ENCODE measurements at places on chromosomes 5 and 9.
A peak's percentile ranks its signal among the peaks of the same experiment; 100 is the strongest.

- no peak for DNase-seq
These were observed 109.5 kb upstream of the ANKRD55 start for GRCh38 chr5:56342616-56343015.

GRCh38 chr9:95572381-95573151, 55.8 kb upstream of the PTCH1 start:
- DNase-seq: no peak

DNA sequence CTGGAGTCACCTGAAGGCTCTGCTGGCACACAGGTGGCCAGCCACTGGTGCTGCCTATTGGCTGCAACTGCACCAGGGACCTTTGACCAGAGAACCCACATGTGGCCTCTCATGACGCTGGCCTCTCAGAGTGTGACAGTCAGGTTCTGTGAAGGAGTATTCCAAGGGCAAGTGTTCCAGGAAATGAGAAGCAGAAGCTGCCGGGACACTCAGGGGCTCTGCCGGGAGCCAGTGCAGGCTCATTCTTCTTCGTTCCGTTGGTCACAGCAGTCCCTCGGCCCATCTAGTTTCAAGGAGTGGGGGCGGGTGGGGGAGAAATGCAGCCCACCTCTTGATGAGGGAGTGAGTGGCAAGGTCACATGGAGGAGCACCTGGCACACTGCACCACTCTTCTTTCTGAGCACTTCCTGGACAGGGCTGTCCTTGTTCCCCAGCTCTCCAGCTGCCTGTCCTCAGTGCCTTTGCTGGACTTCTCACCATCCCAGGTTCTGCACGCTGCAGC, 237.5 kb downstream of the GADD45G start:
- DNase-seq: no peak

DNA sequence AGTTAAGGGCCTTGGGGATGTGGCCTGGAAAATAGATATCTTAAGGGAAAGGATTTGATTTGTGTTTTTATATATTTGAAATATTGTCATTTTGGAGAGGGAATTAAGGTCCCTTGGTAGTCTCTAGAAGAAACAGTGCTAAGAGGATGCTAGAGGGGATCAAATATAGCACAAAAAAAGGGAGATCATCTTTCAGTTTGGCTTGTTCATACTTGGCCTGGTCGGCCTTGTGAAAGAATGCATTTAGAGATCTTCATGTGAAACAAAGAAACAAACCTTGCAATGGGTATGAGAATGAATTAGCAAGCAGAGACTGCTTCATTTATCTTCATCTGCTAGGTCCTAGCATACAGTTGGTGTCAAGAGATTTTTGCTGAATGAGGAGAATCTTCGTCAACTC, 15.0 kb downstream of the DMRT2 start:
- DNase-seq: no peak

- peak; percentile 41 for DNase-seq
These were observed 12.8 kb downstream of the OR1J1 start for GRCh38 chr9:122464633-122465567.

DNA sequence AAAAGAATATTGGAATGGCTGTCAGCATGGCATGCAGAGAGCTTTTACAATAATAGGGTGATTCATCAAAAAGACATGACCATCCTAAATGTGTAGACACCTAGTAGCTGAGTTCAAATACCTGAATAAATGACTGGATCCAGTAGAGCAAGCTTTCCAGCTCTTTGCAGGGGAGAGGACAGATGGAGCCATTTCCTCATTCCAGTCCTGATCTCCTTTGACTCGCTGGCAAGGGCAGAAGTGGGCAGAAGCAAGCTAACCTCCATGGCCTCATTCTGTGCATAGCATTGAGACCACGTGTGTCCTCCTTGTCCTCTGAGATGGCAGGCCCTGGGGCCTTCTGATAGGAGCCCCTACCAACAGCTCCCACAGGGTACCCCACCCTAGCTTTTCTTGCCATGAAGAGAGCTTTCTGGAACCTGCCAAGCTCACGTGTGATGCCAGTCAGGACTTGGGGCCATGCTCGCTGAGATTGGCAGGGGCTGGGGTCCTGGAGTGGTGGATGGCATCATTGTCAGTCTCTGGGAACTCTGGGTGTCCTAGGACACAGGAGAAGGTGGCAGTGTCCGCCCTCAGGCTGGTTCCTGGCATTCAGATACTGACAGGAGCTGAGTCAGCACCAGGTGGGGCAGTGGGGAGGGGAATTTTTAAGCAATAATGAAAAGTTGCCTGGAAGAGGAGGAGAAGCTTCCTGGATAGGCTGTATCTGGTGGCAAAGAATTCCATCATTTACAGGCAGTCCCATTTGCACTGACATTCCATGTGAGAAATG, 33.6 kb downstream of the WWC1 start:
- DNase-seq: no peak

GRCh38 chr5:172636279-172637050, 4.6 kb upstream of the NEURL1B start:
- DNase-seq: no peak

DNA sequence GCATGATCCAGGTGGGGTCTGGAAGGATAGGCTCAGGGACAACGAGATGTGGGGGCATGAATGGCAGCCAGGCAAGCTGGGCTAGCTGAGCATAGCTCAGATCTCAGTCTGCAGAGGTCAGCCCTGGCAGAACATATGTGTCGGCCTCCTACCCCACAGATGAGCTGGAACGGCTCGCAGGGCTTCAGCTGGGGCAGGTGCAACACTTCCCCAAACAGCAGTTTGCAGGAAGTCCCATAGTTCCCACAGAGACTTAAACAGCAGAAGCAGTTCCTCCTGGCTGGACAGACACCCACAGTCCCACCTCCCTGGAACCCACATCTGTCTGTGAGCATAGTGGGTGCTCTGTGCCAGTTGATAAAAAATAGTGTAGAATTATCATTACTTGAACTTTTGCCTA, 404.6 kb downstream of the GADD45G start:
- no peak for DNase-seq

- no peak for DNase-seq
These were observed 28.1 kb downstream of the CPEB4 start for GRCh38 chr5:173916233-173916632.

DNA sequence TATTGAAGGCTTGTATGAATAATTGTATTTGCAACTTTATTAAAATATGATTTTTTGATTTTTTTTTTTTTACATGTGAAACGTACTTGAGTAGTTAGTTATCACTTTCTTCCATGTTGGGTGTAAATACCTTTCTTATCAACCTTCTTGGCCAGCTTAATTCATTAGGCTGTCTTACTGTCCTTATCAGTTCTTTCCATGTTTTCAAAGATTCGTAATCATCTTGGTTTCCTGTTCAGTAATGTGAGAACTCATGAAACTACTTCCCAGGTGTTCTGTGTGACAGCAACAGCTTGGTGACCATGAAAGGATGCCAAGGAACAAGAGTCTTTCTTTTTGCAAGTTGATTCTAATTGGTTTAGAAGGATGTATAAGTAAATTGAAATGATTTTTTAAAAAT, 100.0 kb downstream of the ADGRV1 start:
- no peak for DNase-seq

GRCh38 chr9:106890608-106891007, 27.6 kb downstream of the ZNF462 start:
- DNase-seq: no peak

GRCh38 chr9:100674419-100675122, 96.7 kb downstream of the CAVIN4 start:
- no peak for DNase-seq

GRCh38 chr9:129489838-129490582, 130.9 kb downstream of the C9orf50 start:
- no peak for DNase-seq

DNA sequence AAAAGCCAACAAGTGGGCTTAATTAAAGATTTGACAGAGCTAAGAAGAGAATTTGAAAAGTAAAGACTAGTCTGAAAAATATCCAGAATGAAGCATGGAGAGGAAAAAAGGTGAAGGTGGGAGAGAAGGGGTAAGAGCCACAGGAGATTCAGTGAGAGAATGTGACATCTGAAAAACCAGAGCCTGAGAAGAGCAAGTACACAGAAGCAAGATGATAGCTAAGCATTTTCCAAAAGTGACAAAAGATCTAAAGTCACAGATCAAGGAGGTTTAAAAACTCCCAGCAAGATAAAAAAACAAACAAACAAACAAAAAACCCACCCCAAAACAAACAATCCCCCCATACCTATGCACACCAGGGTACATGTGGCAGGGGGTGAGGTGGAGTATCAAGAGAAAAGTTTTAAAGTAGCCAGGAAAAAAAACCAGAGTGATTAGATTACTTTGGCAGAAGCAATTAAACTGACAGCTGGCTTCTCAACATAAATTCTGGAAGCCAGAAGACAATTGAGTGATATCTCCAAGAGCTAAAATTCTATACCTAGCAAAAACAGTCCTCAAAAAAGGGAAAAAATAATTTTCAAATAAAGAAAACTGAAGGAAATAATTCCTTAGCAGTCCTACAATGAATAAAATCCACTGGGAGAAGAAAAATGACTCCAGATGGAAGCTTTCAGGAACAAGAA, 111.4 kb downstream of the RAPGEF6 start:
- DNase-seq: no peak

- DNase-seq: no peak
These were observed 930 bp downstream of the SARDH start for GRCh38 chr9:133737071-133737773.

- DNase-seq: no peak
These were observed 20.0 kb downstream of the PTPN3 start for GRCh38 chr9:109478051-109478563.

GRCh38 chr5:78648359-78649210, at the start of gene LHFPL2:
LHFPL2 (minus strand) TSS chr5:78648772; CDS start chr5:78510213, 138,559 bp downstream.
- DNase-seq: no peak

DNA sequence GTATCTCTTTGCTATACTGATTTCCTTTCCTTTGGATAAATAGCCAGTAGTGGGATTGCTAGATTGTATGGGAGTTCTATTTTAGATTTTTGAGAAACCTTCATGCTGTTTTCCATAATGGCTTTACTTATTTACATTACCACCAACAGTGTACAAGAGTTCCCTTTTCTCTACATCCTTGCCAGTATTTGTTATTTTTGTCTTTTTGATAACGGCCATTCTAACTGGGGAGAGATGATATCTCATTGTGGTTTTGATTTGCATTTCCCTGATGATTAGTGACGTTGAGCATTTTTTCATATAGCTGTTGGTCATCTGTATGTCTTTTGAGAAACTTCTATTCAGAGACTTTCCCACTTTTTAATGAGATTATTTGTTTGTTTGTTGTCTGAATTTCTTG, 25.8 kb downstream of the NADK2 start:
- no peak for DNase-seq

Measured in activated naive CD4-positive, alpha-beta T cell (primary cell).